Stimulated activated CD4-positive, alpha-beta T cell treated with anti-CD3 and anti-CD28 coated beads, Interleukin-1b, Interleukin-23, amount 100 ng/mL, for 1 hour (primary cell): ENCODE measurements at places on chromosomes 13 and 19.

DNA sequence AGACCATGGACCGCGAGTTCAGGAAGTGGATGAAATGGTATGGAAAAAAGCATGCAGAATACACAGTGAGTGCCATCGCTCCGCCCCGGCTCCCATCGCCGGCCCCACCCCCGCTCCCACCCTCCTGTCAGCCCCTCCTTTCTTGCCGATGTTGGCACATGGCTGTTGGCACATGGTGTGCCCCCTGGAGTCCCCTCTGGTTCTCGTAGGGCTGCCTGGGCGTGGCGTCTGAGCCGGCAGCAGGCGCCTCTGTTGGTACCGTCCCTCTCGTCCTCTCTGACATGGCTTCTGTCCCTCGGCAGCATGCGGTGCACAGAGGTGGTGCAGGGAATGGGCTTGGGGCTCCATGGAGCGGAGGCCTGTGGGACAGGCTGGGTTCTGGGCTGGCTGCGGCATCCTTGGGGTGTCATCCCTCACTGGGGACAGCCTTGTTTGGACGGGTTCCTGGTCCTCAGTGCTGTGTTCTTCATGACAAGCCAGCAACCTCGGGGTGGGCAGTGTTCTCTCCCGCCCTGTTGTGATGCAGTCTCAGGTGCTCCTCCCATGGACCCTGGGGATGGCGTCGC, 30.9 kb downstream of the DOT1L start:
- no peak for DNase-seq

GRCh38 chr13:97249093-97249795, 27.1 kb downstream of the MBNL2 start:
- DNase-seq: no peak

GRCh38 chr13:20337884-20338551, 105.9 kb upstream of the GJB6 start:
- no peak for DNase-seq

- DNase-seq: no peak
These were observed 37.9 kb upstream of the KL start for GRCh38 chr13:32978278-32978677.

- no peak for DNase-seq
These were observed 125.7 kb upstream of the PEG3 start for GRCh38 chr19:56966225-56966696.

- no peak for DNase-seq
These were observed 98.8 kb upstream of the CACNA1A start for GRCh38 chr19:13604902-13605586.

GRCh38 chr13:89204435-89204834, 1533.3 kb downstream of the SLITRK5 start:
- no peak for DNase-seq

GRCh38 chr19:4543842-4544647, 4.2 kb upstream of the LRG1 start:
- no peak for DNase-seq

DNA sequence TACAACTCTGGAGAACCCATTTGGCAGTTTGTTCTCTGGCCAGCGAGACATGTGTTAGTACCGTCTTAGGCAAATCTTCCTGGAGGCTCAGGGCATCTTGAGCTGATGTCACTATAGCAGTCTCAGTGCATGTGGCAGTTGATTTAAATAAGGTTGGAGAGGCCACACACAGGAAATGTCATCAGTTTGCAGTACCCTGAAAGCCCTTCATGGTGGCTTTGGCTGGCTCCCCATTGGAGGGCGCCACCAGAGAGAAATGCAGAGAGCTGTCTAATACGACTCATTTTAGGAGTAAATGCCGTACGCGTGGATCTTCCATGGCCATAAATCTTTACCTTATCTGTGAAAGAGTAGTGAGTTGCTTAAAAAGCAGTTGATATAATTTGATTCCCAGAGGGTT, 163.1 kb downstream of the STK24 start:
- DNase-seq: no peak

- DNase-seq: no peak
These were observed 261.8 kb downstream of the ABCC4 start for GRCh38 chr13:95039415-95039814.

DNA sequence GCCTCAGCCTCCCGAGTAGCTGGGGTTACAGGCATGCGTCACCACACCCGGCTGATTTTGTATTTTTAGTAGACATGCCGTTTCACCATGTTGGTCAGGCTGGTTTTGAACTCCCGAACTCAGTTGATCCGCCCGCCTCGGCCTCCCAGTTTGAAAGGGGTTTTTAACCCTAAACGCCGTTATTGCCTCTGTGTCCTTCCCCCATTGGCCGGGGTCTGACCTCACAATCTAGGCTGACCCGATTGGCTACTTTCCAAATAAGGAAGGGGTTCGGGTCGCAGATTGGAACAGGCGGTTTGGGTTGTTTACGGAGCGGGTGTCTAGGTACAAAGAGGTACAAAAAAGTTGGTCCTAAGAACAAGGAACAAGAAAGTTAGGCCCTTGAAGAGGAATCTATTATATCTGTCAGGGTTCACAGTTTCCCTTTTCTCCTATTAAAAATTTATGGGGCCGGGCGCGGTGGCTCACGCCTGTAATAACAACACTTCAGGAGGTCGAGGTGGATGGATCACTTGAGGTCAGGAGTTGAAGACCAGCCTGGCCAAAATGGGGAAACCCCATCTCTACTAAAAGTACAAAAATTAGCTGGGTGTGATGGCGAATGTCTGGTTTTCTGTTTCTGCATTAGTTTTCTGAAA, 1.0 kb downstream of the ZNF253 start:
- no peak for DNase-seq

DNA sequence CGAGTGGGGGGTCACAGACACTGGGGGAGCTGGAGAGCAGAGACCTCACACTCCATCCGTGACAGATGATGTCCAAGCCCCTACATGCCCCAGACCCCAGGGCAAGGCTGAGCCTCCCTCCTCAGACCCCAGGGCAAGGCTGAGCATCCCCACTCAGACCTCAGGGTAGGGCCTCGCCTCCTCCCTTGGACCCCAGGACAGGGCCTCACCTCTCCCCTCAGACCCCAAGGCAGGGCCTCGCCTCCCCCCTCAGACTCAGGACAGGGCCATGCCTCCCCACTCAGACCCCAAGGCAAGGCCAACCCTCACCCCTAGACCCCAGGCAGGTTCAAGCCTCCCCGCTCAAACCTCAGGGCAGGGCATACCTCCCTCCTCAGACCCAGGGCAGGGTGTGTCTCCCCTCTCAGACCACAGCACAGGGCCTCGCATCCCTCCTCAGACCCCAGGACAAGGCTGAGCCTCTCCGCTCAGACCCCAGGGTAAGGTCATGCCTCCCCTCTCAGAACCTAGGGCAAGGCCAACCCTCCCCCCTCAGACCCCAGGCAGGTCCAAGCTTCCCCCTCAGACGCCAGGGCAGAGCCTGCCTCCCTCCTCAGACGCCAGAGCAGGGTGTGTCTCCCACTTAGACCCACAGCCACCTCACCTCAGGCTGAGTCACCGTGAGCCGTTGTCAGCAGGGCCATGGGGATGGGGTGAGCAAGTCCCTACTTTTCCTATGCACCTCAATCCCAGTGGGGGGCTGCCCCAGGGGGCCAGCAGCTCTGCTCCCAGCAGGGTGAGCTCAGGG, 1.7 kb upstream of the S1PR4 start:
- DNase-seq: peak; percentile 49

DNA sequence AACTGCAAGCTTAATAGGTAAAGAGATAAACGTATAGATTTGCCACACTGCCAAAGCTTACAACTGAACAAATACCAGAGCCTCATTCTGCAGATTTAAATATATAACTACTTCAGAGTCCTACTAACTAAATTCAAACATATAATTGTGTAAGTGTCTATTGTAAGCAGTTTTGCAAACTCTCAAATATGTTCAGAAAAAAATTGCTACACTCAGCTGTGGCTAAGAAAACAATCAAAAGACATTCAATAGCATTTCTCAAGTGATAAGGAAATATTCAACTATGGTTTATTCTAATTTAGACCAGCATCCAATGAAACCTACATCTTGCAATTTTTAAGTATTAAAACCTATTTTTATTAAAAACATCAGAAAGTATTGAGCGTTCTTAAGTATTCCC, 202.4 kb downstream of the KCTD12 start:
- DNase-seq: no peak

DNA sequence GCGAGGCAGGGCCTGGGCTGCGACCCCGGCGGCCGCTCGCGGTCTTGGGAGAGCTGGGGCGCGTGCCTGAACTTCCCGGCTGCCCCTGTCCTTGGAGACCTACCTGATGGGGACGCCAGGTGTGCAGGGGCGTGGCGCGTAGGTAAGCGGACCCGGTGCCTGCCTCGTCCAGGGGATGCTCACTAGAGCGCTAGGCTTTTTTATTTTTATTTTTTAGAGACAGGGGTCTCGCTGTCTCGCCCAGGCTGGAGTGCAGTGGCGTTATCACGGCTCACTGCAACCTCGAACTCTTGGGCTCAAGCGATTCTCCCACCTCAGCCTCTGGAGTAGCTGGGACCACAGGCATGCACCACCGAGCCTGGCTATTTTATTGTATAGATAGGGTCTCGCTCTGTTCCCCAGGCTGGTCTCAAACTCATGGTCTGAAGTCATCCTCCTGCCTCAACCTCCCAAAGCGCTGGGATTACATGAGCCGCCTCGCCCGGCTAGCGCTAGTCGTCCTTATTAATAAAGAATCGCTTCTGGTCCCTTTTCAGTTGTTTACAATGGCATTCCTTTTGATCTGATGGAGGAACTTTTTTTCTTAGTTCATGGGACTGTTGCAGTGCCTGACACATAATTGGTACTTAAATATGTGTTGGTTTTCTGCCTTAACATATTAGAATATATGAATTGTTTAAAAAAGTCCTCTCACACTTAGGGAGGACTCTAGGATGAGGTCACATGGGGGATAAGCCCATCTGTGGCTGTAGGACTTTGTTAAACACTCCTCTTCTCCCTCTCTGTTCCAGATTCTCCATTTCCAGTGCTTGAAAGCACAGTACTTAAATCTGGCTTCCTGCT, 812 bp downstream of the DPY19L3 start:
- no peak for DNase-seq

GRCh38 chr13:72637561-72637960, 89.9 kb downstream of the MZT1 start:
- DNase-seq: no peak

DNA sequence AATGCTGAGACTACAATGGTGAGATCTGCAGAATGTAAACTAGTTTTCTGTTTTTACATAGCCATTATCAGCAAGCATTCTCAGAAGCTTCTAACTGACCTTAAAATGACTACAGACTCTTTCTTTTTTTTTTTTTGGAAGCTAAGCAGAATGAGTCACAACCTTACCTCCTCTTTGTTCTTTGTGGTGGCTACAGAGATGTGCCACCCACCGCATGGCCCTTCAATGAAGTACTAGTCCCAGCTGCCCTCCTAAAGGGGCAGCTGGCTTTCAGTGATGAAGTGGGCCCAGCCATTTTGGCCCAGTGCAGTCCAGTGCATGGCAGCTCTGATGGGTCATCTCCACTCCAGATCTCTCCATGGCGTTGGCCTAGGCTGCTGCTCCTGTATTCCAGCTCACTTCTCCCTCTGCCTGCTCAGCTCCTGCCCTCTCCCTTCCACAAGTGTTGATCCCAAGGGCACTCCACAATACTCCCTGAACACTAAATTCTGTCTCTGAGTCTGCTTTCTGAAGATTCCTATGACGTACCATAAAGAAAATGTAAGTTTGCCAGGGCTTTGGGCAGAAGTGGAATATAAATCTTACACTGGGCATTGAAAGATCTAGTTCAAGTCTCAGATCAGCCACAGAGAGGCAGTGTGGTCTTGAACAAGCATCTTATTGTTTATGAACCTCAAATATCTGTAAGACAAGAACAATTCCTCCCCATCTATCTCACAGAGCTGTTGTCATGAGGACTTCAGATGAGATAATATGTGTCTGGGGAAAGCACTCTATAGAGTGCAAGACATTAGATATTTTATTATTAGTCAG, 85.6 kb downstream of the RXFP2 start:
- no peak for DNase-seq

DNA sequence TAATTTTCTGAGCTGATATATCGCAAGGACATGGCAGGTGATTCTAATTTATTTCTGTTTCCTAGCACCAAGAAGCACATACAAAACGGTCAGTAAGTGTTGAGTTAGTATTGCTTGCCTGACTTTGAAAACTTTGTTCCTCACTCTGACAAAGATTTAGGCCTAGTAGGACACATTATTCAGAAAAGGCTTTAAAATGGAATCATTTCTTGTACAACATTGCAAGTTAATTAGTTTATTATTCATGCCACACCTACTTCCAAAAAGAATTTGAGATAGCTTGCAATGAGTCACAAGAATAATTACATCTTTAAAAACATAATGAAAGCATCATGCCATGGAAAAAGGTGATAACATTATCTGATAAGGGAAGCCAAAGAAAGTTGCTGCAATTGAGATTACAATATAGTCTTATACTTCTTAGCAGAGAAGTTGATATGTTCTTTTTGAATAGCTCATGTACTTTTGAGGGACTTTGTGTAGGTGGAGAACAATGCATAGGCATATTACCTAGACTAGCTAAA, 474.2 kb downstream of the KLF5 start:
- DNase-seq: no peak

GRCh38 chr13:53490752-53491151, 462.1 kb downstream of the OLFM4 start:
- no peak for DNase-seq

- DNase-seq: no peak
These were observed 1551.1 kb downstream of the EFNB2 start for GRCh38 chr13:104984296-104984818.
